ENCODE measurements at places on chromosomes 1 and 21.
A peak's percentile ranks its signal among the peaks of the same experiment; 100 is the strongest.

GRCh38 chr1:92515796-92516201 is 29.1 kb upstream of the GFI1 start:
- DNase-seq = peak; percentile 69

DNA sequence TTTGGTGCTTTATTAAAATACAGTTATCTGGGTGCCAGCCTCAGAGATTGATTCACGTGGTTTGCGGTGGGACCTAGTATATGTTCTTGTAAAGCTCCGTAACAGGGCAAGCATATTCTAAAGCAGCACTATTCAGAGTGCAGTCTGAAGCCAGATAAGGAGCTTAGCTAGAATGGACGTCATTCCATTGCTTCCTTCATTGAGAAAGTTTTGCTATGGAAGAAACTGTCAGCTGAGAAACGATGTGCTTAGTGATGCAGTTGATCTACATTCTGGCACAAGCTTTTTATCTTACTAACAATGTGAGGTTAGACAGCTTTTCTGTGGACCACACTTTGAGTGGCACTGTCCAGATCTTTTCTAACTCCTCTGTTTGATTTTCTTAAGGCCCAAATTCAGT is 26.2 kb downstream of the SLC44A3 start:
- DNase-seq = no peak

DNA sequence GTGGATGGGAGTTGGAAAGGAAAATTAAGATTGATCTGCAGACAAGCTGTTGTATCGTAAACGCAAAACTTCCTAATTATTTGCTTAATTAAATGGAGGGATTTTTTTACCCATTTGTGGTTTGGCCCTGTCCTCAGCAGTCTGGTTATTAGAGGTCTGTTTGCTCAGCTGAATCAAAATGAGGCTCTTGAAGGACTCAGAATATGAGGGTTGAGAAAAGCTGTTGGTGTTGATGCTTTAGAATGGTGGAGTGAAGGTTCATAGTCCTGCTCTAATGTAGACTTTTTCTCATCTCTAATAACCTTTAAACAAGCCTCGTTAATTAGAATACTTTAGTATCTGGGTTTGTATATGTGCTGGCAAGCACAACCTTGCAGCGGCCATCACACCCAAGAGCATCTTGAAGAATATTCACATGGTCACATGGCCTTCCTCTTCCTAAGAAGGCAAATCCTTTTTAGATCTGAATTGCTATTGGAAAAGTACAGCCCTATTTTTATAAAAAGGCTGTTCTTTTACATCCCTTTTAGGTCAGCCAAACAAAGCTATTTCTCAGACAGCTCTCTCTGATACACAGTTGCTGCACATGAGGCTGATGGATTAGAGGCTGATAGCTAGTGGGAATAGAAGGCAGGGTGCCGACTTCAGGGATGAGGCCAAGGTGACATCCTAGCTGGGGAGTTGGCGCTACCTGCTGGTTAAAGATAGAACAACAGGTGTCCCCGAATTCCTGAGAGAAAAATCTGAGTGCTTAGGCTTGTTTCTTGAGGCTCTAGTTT is 53.8 kb downstream of the MACF1 start:
- DNase-seq = peak; percentile 71

- DNase-seq = no peak
Observed at GRCh38 chr1:91827087-91827458, 58.9 kb downstream of the TGFBR3 start.

- DNase-seq = peak; percentile 36
Observed at GRCh38 chr1:204377800-204378668, 18.3 kb upstream of the PLEKHA6 start.

GRCh38 chr1:183730886-183731573 is 73.9 kb upstream of the RGL1 start:
- no peak for DNase-seq

- peak; percentile 30 for DNase-seq
Observed at GRCh38 chr1:10909697-10910680, 102.5 kb upstream of the TARDBP start.

- no peak for DNase-seq
Observed at GRCh38 chr1:42168763-42169162, 4.2 kb upstream of the GUCA2A start.

DNA sequence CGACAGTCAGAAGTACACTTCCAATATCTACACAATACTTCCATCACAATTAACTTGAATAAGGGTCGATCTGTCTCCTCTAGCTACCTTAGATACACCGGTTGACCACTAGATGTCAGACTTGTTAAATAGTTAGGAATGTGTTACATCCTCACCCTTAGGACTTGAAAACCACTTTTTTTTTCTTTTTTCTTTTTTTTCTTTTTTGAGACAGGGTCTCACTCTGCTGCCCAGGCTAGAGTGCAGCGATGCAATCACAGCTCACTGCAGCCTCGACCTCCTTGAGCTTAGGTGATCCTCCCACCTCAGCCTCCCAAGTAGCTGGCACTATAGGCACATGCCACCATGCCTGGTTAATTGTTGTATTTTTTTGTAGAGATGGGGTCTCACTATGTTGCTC is 120.4 kb upstream of the GREM2 start:
- DNase-seq = peak; percentile 77

DNA sequence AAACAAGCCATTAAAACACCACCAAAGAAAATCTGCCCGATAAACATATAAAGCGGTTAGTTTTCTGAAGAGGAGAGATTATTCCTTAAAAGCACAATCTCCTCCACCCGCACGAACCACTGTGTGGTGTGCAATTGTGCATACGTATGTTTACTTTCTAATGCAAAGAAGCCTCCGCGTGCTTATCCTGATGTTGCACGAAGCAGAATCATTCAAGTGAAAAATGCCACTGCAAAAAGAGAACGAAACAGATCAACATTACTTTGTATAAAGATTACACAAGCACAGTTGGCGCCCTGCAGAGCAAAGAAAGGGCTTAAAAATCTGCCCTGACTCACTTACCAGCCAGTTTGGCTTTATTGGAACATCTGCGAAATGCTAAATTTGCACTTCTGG is 166.8 kb downstream of the ZNF281 start:
- DNase-seq = no peak

DNA sequence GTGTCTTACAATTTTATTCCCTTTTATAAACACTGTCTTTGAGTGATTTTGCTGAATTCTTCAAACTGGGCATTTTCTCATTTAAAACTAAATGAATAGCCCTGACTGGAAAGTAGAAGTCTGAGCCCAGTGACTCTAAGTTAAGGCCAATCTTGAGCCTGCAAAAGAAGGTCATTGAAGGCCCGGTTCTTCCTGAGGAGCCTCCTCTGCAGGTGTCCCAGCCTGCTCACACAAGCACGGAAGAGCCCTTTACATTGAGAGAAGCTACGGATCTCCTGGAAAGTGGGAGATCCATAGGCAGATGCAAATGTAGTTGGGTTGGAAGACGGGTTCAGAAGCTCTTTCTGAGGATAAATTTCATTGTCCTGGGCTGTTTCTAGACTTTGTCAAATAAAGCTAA is 3.9 kb downstream of the ZNF678 start:
- DNase-seq = no peak

- no peak for DNase-seq
Observed at GRCh38 chr1:232443372-232443771, 186.6 kb downstream of the SIPA1L2 start.

GRCh38 chr21:26710155-26710554 is 135.1 kb downstream of the ADAMTS1 start:
- no peak for DNase-seq

DNA sequence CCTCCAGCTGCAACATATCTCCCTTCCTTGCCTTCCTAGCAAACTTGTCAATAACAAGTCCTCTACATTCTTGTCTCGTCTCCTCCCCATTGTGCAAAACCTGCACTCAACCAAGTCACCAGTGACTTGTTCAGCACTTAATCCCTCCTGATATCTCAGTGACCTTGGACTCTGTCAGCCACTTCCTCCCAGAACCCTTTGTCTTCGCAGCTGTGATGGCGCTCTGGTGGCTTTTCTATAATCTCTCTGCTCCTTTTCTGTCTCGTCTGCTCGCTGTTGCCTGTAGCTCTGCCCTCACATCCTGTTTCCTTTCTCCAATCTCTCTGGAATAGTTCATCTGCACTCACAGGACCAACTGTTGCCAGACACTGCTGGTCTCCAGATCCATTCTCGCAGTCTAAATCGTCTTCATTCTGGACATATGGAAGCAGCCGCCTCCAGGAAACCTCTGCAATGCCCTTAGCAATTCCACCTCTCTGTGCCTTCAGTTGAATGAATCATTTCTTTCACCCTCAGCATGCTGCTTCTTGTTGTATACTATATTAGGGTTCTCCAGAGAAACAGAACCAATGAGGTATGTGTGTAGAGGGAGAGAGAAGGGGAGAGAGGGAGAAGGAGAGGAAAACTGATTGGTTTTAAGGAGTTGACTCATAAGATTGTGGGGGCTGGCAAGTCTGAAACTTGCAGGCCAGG is 17.4 kb upstream of the IFNAR2 start:
- DNase-seq = peak; percentile 33

GRCh38 chr1:6688001-6688400 is 13.6 kb downstream of the DNAJC11 start:
- no peak for DNase-seq

DNA sequence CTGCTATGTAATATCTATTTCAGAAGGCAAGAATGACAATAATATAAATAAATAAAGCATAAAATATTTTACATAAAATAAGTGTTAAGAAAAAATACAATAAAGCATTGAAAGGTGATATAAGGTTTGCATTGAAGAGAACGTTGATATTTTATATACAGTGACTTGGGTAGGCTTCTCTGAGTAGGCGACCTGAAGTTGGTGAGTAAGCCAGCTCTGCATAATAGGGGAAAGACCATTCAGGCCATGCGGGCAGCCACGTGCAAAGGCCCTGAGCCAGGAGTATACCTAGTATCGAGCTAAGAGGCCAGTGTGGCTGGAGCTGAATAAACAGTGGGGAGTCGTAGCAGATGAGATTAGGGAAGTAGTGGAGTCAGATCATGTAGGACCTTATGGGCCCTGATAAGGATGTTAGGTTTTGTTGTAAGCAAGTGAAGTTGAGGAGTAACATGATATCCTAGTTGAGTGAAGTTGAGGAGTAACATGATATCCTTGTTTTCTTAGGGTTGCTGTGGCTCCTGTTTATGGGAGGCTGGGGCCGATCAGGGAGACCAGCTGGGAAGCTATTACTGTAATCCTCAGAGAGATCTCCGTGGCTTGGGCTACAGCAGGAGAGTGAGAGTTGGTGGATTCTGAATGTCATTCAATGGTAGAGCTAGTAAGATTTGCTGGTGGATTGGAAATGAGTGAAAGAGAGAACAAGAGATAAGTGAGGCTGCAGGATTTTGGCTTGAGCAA is 22.0 kb downstream of the KCNK1 start:
- DNase-seq = no peak

DNA sequence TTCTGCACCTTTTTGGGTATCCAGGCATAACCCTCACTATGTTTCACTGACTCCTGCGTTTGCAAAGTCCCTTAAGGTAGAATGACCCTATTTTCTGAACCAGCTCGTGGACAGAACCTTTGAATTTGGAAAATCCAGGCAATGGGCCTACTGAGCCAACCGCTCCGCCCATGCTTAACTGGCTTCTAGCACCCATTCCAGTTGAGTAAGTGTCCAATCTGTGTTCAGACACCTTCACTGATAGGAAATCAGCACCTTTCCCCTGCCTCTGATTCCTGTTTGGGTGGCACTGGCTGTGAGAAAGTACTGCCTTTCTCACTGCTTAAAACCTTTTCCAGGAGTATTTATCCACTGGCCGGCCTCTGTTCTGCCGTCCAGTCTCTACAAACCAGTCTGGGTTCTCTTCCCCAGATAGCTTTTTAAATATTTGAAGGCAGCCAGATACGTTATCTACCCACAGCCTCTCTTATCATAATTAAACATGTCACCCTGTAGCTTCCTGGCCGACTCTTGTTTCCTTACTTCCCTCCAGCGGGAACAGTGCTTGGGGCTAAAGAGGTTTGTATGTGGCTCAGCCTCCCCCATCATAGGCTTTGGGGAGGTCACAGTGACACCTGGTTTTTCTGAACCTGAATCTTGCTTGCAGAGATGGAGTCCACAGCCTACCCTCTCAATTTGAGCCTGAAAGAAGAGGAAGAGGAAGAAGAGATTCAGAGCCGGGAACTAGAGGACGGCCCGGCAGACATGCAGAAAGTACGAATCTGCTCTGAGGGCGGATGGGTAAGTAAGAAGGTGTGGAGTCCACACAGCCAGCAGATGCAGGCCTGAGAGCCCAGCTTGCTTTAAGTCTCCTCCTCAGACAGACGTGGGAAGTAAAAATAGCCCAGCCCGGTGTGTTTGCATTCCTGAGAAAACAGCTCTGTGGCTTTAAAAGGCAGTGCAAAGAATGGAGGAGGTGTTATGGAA is 1.3 kb downstream of the POGK start:
- peak; percentile 36 for DNase-seq

GRCh38 chr1:51527144-51527543 is 8.1 kb upstream of the EPS15 start:
- no peak for DNase-seq

DNA sequence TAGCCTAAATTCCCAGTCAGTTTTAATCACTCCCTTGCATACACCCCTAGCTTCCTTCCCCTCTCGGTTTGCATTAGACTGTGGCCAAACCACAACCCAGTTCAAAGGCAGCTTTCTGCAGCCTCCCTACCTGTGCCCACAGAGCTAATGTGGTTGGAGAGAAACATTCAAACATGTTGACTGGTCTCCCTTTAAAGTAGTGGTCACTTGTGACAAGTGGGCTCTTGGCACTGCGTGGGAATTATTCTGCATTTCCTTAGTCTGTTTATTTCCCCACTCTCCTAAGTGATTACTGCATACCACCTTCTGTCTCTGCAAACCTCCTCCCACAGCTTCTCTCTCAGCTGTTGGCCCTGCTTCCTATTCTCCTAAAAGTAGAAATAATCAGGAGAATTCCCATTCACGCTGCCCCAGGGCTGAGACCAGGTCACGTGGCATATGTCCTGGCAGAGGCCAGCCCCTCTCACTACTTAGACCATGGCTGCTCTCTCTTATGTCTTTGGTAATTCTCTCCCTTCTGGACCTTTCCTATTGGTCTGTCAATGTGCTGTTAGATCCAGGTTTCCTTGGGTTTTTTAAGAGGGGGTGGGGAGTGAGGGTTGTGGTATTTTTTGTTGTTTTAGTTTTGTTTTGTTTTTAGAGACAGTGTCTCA is 38.4 kb upstream of the CD101 start:
- DNase-seq = peak; percentile 6

DNA sequence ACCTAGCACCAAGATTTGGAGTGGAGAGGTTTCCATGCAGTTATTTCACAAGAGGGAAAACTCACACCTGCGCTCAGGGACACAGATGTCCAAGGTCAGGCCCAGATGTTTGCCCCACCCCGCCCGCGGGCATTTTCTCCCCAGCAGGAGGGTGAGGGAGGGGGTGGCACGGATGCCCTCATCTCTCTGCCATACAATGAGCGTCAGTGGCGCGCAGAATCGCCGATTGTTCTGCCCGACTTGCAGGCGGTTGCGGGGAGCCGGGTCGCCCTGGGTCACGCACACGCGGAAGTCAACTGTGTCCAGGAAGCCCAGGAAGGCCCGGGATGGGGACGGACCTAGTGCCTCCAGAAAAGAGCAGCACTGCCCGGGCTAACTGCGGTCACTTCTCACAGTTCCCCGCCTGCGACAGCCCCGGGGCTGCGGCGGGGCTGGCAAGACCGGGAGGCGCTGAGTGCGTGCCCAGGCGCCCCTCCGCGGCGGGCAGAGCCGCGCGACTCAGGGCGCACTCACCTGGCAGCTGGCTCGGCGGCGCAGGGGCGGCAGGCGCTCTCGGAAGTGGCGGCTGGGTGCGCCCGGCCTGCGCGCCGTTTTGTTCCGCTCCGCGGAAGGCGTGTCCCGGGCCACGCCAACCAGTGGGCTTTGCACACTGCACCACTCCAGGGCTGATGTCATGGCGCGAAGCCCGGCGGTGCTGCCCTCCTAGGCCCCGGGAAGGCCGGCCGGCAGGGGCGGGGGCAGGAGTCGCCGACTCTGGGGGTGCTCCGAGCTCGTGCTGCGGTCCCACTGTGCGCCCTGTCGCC is at the start of gene CSRP1:
Gene CSRP1 (minus strand): TSS at position 567 of the 803 bp plus-strand sequence. CDS start 10,820 bp downstream, outside the sequence.
- DNase-seq = peak; percentile 56

Measured in Kasumi-1 (cell line).